ENCODE measurements at places on chromosomes 3 and 15. TPM values are rescaled to one million over a fixed set of nuclear protein-coding genes. Genes with fewer than 3 reads are reported as not detected.

DNA sequence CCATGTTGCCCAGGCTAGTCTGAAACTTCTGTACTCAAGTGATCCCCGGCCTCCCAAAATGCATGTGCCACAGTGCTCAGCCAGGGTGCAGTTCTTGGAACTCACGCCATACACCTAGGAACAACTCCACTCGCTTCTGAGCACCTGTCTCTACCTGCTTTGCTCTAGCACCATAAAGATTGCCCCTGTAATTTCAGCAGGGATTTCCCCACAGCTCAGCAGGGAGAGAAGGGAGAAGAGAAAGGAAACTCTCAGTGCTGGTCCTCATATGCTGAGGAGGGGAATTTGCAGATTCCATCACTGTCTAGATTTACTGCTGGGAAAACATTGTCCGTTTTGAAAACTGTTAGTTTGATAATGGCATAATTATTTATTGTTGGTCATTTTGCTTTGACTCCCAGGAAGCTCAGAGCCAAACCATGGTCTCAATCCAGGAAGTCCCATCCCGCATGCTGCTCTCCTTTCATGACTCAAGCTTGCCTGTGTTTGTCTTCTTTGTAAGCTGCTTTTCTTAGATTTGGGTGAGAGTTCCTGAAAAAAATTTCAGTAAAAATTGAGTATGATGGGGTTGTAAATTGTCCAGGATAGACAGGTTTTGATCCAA is 24.2 kb downstream of the TRIM71 start:
- H3K4me1 ChIP-seq = peaks cover 10% of the 10 kb centered on the region
- no peak overlapping the region for H3K4me3 ChIP-seq
- no peak overlapping the region for H3K27ac ChIP-seq
- no peaks in the 10 kb centered on the region for H3K27me3 ChIP-seq
- DNase-seq = no peak

- no peak overlapping the region for H3K27ac ChIP-seq
- H3K36me3 ChIP-seq = no peaks in the 10 kb centered on the region
- no peaks in the 10 kb centered on the region for H3K27me3 ChIP-seq
- DNase-seq = no peak
These were observed 75.8 kb downstream of the CTNNB1 start for GRCh38 chr3:41274944-41275668.

- no peak for DNase-seq
- no peaks in the 10 kb centered on the region for H3K27me3 ChIP-seq
- H3K36me3 ChIP-seq = no peaks in the 10 kb centered on the region
- no peak overlapping the region for H3K4me3 ChIP-seq
These were observed 175.4 kb upstream of the NR2E3 start for GRCh38 chr15:71634820-71635560.

The TTC21A gene
- 9.5 TPM for total RNA-seq

The PROS1 gene
- 1.3 TPM for total RNA-seq
